ENCODE measurements at places on chromosomes 4 and X.

GRCh38 chr4:87151730-87152129 lies 68.7 kb downstream of the KLHL8 start:
- DNase-seq, result no peak

DNA sequence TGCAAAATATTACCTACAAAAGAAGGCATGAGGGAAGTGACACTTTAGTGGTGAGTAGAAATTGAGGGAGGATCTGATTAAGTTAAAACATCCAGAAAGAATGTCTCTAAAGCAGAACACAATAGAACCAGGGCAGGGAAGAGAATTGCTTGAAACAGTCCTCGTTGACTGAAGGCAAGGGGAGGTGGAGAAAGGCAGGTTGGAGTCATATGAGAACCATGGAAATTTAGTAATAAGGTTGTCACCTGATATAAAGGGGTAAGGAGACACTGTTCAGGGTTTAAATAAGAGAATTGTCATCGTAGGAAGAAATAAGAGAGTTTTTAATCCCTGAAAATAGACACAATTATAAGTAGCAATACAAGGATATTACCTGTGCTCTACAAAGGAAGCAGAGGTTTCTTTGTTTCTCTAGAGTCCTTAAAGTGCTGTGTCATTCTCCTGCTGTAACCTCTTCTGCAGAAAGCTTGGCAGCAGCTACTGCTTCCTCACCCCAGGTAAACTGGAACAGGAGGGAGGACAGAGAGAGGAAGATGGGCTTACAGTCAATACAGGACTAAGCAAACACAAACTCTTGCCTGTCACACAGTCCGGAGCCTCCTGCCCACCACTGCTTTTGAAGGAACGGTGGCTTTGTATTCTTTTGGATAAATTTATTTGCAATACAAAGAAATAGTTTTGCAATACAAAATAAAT lies 258.4 kb downstream of the PPARGC1A start:
- no peak for DNase-seq

DNA sequence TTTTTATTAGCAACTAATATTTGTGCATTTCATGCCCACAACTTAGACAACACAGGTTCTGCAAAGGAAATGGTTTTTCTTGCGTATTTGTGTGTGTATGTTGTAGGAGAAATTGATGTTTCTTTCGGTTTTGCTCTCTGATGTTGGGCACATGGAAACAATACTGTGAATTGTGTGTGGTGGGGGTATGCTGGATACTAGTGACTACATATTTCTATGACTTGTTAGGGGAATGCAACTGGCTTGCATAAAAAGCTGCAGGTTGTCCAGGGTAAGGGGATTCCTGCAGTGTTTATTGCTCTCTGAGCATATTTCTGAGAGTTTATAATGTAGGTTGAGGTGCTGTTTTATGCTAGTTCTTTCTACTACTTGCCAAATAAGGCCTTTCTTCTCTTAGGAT lies 11.6 kb downstream of the DLG3 start:
- DNase-seq, result no peak

GRCh38 chr4:32858971-32859370 lies 2138.8 kb downstream of the PCDH7 start:
- no peak for DNase-seq

DNA sequence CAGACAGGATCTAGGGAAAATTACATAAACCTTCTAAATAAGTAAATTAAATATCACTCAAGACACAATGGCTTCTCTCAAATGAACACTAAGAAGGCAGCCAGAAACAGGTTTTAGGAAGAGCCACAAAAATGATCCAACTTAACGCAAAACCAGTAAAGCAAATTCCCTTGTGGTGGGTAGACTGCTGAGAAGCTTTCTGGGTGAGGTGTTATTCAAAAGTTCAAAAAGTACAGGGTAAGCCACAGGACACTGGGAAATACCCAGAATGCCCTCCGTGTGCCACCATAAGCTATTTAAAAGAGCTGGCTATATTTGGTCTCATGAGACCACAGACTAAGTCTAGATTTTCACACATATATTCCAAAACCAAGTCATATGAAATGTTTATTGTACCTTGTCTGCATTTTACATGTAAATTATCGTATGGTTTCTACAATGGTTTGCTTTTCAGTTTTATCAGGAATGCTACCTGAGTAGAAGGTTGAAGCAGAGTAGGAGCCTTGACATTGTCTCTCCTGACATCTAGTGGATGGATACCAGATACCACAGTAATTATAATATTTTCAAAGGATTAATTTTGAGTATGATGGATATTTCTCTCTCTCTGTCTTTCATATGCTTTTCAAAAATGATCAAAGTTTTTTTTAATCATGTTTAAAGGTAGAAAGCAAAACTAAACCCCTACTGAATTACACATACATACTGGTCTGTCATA lies 109.3 kb upstream of the KLHL13 start:
- DNase-seq, result no peak

- DNase-seq, result no peak
These were observed 7.1 kb downstream of the KLF3 start for GRCh38 chr4:38670939-38671591.
